ENCODE measurements at places on chromosomes 12 and 14.

- DNase-seq: no peak
These were observed 155.7 kb downstream of the DPF3 start for GRCh38 chr14:72738161-72738611.

- DNase-seq: no peak
These were observed 278.3 kb downstream of the SEC23A start for GRCh38 chr14:38824706-38825105.

GRCh38 chr12:24861766-24862540 lies 86.9 kb downstream of the BCAT1 start:
- DNase-seq: no peak

DNA sequence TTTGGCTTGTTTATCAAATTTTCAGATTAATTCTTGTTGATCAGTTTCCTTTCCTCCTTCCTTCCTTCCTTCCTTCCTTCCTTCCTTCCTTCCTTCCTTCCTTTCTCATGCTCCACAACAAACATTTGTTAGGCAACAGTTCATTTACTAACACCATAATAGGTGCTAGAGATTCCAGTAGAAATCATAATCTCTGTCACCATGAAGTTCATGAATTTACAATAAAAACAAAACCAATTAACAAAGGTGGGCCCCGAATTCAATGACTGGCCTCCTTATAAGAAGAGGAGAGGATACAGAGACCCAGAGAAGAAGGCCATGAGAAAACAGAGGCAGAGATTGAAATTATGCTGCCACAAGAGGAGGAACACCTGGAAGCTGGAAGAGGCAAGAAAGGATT lies 266.9 kb upstream of the GARIN6 start:
- no peak for DNase-seq

- DNase-seq: no peak
These were observed 208.5 kb downstream of the FOXG1 start for GRCh38 chr14:28975084-28975483.

DNA sequence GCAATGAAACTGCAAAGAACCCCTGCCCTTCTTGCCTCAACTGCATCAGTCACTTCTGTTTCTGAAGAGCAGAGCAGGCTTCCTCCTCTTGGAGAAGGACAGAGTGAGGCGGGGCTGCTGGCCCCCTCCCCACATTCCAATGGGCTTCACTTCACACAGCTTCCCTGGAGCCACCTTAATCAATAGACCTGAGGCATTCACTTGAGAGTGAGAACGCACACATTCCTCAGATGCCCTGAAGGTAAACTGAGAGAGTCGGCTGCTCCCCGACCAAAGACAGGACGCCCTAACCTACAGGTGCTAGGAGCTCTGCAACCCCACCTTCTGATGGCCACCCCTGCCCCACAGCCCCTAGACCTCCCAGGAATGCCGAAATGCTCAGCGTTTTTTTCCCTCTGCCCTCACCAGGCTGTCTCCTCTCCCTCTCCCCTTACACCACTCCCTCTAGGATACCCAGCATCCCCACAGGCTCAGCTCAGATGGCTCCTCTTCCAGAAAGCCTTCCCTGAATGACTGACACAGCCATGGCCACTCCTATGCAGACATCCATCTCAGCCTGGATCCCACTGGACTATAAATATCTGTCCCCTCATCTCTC lies 31.1 kb downstream of the SYNE3 start:
- no peak for DNase-seq

- no peak for DNase-seq
These were observed 7.7 kb downstream of the GNPTAB start for GRCh38 chr12:101823039-101823438.

DNA sequence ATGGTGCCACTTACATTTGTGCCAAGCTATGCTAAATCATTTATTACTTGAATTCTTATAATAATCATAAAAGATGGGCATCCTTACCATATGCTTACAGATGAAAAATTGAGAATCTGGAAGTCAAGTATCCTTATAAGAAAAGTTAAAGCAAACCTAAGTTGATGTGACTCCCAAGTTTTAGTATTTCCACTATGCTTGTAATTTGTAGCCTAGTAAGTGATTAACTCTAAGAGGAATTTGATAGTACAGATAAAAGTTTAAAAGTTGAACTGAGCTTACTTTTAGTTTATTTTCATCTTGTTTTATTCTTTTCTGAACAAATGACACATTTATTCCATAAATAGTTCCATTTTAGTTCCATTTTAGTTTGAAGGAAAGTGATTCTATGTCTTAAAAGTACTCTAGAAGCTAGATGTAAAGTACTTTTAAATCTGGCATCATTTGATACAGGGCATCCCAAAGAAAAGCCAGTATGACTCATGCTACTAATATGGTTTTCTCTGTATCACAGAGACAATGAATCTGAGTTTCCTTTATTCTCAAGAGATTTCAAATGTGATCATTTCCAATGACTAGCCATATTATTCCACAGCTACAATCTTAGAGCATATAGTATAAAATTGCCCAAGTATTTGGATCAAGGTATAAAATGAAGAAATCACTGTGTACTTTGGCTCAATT lies 596.0 kb downstream of the SLC16A7 start:
- DNase-seq: no peak

GRCh38 chr12:110073049-110073831 lies 24.9 kb upstream of the C12orf76 start:
- DNase-seq: peak; percentile 33

DNA sequence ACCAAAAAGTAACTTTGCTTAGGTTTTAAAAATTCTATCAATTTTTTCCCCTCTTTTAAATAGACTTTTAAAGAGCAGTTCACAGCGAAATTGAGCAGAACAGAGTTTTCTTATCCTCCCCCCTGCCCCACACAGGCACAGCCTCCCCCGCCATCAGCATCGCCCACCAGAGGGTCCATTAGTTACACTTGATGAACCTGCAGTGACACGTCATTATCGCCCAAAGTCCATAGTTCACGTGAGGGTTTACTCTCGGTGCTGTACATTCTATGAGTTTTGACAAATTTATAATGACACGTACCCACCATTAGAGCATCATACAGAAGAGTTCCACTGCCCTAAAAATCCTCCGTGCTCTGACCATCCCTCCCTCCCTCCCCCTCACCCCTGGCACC lies 58.4 kb downstream of the FZD10 start:
- no peak for DNase-seq

- no peak for DNase-seq
These were observed 200.9 kb downstream of the RPAP3 start for GRCh38 chr12:47504775-47505446.

DNA sequence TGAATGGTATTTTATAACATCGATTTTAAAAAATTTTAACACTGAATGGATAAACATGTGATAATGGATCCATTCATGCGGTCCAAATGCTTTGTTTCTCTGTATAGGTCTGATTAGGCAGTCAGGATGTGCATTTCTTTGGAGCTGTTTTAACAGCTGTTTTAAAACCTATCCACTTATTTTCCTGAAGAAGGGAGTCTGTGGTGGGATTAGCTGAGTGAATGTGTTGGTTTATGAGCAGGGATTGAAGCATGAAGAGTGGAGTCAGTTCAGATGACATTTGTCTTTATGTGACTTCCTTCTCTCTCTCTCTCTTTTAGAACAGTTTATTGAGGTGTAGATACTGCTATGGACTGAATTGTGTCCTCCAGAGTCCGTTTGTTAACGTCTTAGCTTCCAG lies 37.7 kb downstream of the GLT8D2 start:
- DNase-seq: no peak

DNA sequence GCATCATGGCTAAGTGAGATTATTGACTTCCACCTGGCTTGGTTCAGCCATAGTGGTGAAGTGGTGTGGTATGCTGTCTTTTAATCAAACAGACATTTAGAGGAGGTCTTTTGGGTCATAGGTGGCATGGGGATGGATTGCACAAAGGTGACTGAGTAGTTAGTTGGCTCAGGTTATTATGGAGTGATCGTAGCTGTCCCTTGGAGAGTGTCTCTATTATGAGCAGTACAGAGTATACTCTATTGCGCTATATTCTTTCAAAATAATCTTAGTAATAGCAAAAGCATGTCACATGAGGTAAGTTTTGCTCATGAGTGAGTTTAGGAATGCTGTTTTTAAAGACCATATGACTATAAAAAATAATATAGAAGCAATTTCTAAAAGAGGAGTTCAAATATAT lies 60.4 kb downstream of the RASSF8 start:
- no peak for DNase-seq

DNA sequence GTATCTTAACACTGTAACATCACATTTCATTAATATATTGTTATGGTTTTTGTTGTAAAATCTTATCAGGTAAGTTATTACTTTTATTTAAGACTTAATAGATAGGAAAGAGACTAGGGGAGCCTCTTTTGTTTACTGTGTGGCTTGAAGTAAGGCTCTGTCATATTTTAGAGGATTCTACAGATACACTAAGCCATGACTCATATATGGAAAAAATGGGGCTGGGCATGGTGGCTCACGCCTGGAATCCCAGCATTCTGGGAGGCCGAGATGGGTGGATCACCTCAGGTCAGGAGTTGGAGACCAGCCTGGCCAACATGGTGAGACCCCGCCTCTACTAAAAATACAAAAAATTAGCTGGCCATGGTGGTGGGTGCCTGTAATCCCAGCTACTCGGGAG lies 23.6 kb upstream of the NPFF start:
- DNase-seq: no peak

GRCh38 chr12:54439521-54440255 lies 20.6 kb upstream of the ITGA5 start:
- no peak for DNase-seq

- DNase-seq: no peak
These were observed 176.4 kb upstream of the TMTC1 start for GRCh38 chr12:29960122-29960521.

GRCh38 chr12:110765111-110765510 lies 22.4 kb upstream of the PPP1CC start:
- DNase-seq: no peak

DNA sequence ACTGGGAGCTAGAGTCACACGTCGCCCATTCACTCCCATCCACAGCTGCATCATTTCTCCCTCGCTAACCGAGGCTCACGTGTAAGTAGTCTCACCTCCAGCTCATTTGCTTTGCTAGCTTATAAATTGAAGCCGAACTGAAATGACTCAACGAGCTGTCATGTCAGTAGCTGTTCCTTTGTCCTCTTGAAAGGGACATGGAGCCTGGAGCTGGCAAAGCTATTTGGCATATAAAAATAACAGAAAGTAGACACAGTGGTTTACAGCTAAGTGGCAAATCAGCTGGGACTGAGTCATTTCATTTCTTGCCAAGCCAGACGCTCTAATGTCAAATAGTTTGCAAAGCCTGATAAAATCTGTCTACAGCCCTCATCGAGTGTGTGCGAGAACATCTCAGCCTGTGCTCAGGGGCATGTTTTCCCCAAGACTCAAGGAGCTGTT lies 114.4 kb upstream of the TMEM233 start:
- DNase-seq: no peak

- no peak for DNase-seq
These were observed 19.6 kb upstream of the SLC17A8 start for GRCh38 chr12:100337299-100337698.

DNA sequence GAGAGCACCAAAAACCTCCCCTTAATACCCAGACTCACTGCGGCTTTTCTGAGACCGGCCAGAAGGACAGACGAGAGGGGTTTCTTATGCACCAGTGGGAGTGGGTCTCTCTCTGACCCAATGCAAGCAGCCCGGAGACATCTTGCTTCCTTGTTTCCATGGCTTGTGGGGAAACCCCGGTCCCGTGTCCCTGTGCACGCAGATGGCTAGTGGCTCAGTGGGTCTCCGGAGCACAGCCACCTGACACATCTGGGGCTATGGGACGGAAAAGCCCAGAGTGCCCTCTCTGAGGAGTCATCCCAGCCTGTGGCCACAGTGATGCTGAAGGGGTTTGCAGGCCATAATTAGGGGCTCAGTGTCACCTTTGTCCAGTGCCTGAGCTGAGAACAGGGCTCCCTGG lies 197.6 kb downstream of the PHETA1 start:
- no peak for DNase-seq

GRCh38 chr14:91249841-91250616 lies 5.5 kb upstream of the GPR68 start:
- peak; percentile 48 for DNase-seq

GRCh38 chr12:68364893-68365725 lies 32.9 kb upstream of the MDM1 start:
- DNase-seq: peak; percentile 89

DNA sequence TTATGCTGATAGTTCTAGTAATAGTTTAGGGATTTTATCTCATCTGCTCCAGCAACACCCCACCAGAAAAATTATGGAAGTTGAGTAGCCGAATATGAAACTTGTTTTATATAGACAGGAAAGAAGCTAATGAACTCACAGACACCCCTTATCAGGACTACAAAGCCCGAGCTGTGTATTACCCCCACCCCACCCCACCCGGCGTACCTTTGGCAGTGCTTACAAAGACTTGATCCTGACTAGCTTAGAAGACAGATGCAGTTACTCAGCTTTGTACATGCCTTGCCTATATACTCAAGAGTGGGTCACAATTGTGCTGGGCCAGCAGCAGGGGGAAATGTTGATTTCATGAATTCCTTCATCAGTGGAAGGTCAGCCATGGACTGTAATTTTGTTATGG lies 22.4 kb downstream of the PROX2 start:
- no peak for DNase-seq

GRCh38 chr14:105525861-105526775 lies at the start of gene TMEM121:
Gene TMEM121 (plus strand): TSS chr14:105526583. CDS start chr14:105528835, 2,252 bp downstream.
- DNase-seq: peak; percentile 42

DNA sequence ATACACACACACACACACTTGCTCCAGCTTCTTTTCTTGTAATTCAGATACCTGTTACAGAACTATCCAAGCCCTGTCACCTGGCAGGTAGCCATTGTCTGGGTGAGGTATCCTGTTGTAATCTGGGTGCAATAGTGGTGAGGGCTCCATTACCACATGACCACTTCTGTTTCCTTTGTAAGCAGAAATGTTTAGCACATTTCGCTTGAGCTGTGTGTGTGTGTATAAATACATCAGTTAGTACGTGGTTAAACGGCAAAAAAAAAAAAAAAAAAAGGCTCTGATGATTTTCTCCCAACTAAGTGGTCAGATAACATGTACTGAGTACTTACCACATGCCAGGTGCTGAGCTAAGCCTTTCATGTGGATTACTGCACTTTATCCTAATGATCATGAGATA lies 129.3 kb upstream of the SSTR1 start:
- peak; percentile 25 for DNase-seq

DNA sequence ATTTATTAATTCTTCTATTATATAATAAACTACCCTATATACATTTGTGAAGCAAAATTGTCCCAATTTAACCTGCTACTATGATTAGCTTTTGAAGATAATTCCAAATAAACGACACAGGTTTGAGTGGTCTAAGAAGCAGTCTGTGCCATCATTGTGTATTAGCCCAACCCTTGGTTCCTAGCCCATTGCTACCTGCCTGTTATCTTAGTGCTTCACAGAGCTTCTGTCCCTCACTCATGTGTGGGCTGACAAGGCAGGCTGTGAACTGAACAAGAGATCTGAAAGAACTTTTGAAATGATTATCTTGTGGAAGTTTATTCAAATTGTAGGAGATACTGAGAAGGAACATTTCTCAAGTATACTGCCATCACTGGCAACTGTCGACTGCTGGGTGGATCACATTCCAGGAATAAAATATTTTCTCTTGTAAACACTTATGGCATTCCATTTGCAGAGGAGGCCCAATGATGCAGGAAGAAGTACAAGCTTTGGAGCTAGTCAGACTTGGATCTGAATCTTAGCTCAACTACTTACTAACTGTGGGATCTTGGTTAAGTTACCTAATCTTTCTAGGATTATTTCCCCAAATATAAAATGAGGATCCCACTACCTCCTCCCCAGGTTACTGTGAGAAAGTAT lies 7.8 kb upstream of the MTERF2 start:
- no peak for DNase-seq
